ENCODE measurements at places on chromosomes 2 and 18.

DNA sequence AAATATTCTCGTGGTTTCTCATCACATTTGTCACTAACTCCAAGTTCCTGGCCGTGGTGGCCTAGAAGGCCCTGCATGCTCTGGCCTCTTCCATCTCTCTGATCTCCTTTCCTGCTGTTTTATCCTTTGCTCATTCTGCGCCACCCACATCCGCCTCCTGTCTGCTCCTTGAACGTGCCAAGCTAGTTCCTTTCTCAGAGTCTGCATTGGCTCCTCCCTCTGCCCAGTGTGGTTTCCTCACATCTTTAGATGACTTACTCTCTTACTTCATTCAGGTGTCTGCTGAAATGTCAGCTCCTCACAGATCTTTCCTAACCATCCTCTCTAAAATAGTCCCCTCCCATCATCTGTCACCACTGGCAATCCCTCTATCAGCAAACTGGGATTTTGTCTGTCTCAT, 158.6 kb upstream of the RBMS1 start:
- no peak for DNase-seq

DNA sequence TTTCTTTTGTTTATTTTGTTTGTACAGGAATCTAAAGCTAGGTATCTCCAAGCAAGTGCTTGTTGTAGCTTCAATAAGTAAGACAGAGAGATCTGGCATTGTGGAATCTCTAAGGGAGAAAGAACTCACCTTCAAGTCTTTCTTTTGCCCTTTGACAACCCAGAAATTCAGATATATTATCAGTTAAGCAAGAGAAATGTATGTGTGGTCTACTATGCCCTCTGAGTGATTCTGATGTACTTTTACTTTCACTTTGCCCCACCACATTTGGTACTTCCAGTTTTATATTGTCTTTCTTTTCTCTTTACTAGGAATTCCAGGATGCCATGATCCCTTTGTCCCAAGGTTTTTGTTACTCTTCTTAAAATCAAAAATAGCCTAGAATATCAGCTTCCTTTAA, 259.6 kb upstream of the PIK3C3 start:
- no peak for DNase-seq

DNA sequence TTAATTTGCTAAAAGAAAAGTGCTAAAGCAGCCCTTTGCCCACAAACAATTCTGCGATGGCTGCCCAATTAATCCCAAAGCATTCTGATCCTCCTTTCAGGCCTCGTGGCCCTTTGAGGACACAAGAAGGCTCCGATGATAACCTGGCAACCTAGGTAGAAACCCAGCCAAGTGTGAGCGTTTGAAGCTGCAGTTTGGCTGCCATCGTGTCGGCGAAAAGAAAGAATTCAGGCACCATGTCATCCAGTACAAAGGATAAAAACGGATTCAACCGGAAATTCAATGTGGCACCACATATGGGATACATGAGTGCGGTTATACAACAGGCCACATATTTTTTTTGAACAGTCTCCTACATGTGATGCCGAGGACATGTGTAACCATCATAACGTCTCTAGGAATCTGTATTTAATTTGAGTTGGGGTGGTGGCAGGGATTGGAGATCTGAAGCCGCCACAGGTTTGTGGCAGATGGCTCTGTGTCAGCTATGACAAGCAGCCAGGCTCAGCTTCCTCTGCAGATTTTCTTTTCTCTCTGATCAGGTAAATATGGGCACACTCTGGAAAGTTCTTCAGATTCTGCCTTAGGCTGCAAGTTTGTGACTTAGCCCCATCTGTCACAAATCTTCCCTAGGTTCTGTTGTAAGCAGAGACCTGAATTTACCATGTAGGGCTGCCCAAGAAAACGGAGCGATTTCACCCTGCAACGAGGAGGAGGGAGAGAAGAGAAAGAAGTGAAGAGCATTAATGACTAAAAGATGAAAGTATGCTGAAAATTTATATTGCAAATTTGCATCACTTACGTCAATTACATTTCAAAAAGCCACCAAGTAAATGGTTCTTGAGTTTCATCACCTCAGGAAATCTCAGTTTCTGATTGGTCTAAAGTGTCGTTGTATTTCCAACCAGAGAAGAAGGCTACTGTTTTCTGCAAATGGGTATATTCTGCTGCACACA, 573.2 kb downstream of the ZEB2 start:
- no peak for DNase-seq

- no peak for DNase-seq
Observed at GRCh38 chr18:44135741-44136140, 544.9 kb upstream of the SETBP1 start.

GRCh38 chr2:132662732-132663131, 7.3 kb downstream of the LYPD1 start:
- DNase-seq, result peak; percentile 16

DNA sequence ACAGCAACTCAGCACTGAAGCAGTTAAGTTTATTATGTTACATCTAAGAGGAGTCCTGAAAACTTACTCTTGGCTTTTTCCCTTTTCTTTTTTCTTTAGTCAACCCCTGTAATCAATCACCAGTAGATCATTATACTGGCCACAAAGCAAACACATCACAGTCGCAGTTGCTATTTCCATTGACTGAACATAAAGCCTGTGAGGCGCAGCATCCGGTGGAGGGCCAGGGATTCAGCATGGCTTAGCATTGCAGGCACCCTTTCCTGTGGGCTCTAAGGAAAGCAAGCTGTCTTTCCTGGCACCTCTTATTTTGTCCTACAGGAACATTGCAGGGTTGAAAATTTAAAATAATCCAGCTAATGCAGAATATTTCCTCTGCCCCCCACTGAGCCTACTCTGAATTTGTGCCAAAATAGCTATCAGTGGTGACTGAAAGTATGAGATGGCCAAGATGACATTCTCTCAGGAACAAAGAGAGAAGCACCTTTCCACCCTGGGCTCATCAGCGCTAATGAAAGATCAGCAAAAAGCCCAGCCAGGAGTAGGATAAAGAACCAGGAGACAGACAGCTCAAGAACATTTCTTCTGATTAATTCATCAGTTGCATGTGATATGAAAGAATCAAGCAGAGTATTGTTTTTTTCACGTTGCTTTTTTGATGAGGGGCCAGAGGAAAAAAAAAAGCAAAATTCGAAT, 85.3 kb upstream of the SULT1C3 start:
- DNase-seq, result peak; percentile 5

Measured in nephron progenitor cell (in vitro differentiated cells).